ENCODE measurements at places on chromosomes 6 and 20. TPM values are rescaled to one million over a fixed set of nuclear protein-coding genes. Genes with fewer than 3 reads are reported as not detected.

- no peak for DNase-seq
These were observed 60.0 kb upstream of the ZNF831 start for GRCh38 chr20:59103573-59103972.

GRCh38 chr6:157710604-157711003 lies 112.4 kb upstream of the SNX9 start:
- no peak for DNase-seq

GRCh38 chr6:129849456-129849855 lies 11.7 kb downstream of the TMEM244 start:
- DNase-seq = no peak

- DNase-seq = no peak
These were observed 49.3 kb downstream of the RALY start for GRCh38 chr20:34043025-34043424.

DNA sequence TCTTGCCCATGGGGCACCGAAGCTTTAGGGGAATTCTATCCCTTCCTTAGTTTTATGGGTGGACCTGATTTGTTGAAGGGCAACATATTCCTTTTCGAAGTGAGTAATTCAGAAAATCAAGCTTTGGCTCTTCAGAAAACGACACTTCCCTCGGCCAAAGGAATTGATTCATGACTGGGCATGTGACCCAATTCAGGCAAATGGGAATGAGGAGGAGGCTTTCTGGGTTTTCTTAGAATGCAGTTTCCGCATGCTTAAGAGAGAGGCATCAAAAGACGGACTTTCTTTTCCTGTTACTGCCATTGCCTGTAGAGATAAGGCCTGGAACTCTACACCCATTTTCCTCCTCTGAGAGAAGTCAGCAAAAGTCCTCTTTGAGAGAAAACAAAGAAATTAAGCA lies 179.5 kb downstream of the RFPL4B start:
- no peak for DNase-seq

- no peak for DNase-seq
These were observed 14.1 kb downstream of the OSBPL2 start for GRCh38 chr20:62252342-62252966.

DNA sequence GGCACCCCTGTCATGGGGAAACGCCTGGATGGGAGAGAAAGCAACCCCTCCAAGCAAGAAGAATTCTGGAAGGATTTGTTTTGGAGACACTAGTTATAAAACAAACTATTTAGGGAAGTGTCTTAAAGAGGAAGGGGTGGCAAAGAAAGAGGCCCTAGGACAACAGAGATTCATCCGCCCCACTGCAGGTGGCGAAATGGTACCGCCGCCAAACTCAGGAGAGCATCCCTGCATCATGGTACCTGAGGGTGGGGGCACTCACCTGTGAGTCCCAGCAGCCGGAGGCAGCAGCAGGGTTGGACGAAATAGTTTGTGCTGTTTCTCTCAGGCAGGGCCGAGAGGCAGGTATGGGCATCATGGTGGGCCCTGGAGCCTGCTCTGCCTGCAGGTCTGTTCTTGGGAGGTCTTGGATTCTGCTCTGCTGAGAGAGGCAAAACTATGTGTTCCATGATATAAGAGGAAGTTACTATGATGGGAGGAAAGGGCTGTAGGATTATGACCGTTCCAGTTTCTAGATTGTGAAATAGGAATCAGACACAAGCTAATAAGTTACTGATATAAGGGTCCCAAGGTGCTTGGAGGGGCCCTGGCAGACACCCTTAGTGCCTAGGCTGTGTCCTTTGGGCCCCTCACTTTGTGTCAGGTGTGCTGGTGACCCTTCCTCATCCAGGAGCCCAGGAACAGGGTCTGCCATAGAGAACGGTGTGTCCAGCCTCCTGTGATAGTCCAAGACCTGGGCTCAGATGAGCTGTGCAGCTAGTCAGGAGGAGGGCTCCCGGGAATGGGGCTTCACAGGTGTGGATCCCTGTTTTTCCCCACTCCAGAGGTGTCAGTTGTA lies 20.4 kb downstream of the SIRPD start:
- no peak for DNase-seq

- no peak for DNase-seq
These were observed 60.0 kb downstream of the PTPN1 start for GRCh38 chr20:50569864-50570836.

- no peak for DNase-seq
These were observed at the start of gene HELZ2 for GRCh38 chr20:63574156-63574828. HELZ2 (minus strand) TSS chr20:63574239; CDS start chr20:63572385, 1,854 bp downstream.

GRCh38 chr6:32627831-32628230 lies 9.4 kb upstream of the HLA-DQA1 start:
- peak; percentile 50 for DNase-seq

- no peak for DNase-seq
These were observed 181.2 kb upstream of the CCN2 start for GRCh38 chr6:132132422-132132821.

DNA sequence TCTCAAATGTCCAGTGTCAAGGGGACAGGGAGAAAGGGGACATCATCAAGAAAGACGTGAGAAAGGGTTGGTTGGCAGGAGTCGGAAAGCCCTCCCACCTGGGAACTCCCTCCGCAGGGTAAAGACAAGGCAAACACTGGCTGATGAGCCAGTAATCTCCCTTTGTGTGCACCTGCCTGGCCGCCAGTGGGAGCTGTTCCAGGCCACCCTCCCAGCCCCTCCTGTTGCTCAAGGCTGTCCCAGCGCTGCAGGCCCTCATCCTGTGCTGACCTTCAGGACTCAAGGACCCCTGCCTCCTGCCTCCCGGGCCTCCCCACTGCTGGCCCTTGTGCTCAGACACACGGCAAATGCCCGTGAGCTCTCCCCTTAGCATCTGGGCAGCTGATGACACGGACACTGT lies 7.4 kb downstream of the FRMD1 start:
- DNase-seq = no peak

GRCh38 chr6:75557068-75557467 lies 44.6 kb upstream of the SENP6 start:
- DNase-seq = no peak

DNA sequence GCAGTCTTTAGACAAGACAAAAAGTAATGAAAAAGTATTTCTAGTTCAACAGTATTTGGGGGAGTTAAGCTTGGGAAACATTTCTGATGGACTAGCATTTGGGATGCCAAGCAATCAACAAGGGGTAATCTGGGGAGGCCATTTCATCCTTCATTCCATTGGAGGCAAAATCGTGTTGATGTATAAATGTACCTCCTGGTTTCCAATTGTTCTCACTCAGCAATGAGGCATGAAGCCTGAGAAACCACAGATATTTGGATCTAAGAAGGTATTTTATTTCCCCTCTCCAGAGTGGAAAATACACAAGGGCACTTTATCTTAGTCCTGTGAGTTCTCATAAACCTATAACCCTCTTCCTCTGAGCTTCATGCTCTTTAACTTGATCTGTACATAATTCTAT lies 68.2 kb downstream of the TBX18 start:
- no peak for DNase-seq

Gene NR2E1
- not detected for total RNA-seq

Gene DEFB132
- total RNA-seq = 1.5 TPM

Gene TGM2
- total RNA-seq = 74.1 TPM

Gene TCF15
- total RNA-seq = 13.2 TPM

Gene FKBP1C
- total RNA-seq = not detected

Measured in omental fat pad (tissue), 4 donors.